Renal pelvis (tissue), 12 donors: ENCODE measurements at places on chromosomes 7 and 10.

GRCh38 chr7:107386548-107387102, 83.2 kb upstream of the GPR22 start:
- DNase-seq = no peak

DNA sequence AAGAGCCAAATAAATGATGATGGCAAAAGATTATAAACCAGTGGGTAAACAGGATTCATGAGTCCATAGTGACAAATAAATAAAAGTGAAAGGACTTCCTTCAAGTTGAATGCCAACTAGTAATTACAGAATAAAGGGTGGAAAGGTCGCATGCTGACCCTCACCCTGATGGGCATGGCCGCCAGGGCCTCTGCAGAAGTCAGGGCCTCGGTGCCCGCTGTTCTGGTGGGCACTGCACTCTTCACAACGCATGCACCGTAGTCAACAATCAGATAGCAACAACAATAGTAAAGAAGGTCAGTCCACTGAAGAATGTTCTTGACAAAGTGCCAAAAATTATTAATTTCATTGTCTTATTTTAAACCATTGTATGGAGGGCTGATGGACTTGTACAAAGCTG, 123.2 kb upstream of the LANCL2 start:
- no peak for DNase-seq

GRCh38 chr7:41837916-41838315, 135.0 kb upstream of the INHBA start:
- no peak for DNase-seq

DNA sequence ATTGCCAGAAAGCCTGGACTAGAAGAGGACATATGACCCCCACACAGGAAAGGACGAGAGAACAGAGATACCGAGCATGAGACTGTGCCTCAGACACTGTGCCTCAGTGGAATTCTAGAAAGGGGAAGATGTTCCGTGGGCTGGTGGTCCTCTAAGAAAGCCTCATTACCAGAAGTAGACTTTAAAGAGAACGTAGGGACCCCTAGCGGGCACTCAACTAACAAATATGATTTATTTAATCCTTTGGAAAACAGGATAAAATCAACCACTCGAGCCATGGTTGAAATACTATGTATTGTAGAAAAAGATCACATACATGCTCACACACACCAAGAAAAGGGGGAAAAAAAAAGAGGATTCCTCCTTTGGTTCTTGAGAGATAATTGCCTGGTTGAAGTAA, 701.2 kb upstream of the SORCS1 start:
- no peak for DNase-seq

DNA sequence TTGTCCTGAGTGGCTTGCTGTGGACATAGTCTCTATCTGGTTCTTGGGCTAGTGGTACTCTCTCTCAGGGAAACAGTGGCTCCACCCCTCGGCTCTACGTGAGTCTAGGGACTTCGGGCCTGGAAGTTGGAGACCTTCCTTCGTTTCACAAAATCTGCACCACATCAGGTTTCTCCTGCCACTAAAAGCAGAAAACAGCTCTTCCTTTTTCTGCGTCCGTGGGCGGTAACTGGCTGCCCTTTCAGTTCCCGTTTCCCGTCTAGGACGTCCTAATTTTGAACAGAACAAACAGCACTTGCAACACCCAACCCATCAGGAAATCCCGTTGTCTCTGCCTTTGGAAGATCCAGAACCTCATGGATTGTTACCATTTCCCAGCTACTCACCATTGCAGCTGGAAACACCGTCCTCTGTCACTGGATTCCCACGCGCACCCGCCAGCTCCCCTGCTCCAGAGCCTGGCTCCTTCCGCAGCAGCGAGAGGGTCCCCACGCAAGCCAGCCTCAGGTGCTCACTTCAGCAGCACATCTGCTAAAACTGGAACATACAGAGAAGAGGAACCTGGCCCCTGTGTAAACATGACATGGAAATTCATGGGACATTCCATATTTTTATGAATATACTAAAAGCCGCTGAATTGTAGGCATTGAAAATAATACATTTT, 311.4 kb upstream of the AKR1E2 start:
- DNase-seq = no peak
